ENCODE measurements at places on chromosomes 11 and 22.

- DNase-seq = no peak
Measured at GRCh38 chr11:29353833-29354232, 663.0 kb downstream of the KCNA4 start.

GRCh38 chr22:35353318-35353717 lies 27.6 kb upstream of the HMOX1 start:
- DNase-seq = no peak

DNA sequence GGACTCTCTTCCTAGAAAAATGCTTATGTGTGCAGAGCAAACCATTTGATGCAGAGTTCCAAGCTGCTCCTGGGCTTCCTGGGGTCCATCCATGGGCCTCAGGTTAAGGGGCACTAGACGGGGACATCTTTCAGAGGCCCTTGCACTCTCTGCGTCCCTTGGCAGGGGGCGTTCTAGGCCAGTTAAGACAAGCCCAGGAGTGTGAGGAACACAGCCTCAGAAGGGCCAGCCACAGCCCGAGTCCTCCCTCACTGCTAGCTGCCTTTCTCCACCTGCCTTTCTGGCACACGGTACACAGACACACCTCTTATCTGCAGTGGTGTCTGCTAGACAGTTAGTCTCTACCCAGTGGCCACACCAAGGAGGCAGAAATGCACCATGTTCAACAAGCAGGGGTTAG lies 18.0 kb upstream of the BID start:
- no peak for DNase-seq

DNA sequence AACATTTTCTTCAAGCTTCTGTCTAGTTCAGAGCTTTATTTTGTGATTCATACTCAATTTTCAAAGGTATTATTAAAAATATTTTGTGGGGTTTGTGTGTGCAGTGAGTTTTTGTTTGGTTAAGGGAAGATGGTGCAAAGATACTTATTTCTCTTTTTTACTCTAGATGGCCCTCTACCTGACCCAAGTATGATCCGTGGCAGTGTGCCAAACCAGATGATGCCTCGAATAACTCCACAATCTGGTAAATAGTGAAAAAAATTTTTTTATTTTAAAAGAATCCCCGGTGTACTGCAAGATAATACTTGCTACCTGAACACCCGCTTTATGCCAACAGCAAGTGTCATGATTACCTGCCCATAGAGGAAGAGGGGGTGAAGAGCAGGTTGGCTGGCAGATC lies 54.2 kb downstream of the EP300 start:
- DNase-seq = no peak

- DNase-seq = no peak
Measured at GRCh38 chr11:80593648-80594374, 1153.0 kb upstream of the TENM4 start.

DNA sequence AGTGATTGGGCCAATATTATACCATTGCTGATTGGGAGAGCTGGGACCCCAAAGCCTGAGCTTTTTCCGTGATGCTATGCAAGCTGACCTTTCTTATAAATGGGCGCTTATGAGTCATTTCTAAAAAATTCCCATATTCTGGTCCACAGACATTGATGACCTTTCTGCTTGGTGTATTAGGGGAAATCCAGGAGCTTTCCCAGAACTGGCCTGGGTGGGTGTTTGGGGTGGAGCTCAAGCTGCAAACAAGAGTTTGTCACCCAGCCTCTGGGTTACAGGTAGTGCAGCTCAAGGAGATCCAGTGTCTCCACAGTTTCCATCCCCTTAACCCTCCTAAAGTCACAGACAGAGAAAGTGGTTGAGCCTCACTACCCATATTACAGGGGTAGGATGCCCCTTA lies 67.7 kb downstream of the CCDC81 start:
- no peak for DNase-seq

DNA sequence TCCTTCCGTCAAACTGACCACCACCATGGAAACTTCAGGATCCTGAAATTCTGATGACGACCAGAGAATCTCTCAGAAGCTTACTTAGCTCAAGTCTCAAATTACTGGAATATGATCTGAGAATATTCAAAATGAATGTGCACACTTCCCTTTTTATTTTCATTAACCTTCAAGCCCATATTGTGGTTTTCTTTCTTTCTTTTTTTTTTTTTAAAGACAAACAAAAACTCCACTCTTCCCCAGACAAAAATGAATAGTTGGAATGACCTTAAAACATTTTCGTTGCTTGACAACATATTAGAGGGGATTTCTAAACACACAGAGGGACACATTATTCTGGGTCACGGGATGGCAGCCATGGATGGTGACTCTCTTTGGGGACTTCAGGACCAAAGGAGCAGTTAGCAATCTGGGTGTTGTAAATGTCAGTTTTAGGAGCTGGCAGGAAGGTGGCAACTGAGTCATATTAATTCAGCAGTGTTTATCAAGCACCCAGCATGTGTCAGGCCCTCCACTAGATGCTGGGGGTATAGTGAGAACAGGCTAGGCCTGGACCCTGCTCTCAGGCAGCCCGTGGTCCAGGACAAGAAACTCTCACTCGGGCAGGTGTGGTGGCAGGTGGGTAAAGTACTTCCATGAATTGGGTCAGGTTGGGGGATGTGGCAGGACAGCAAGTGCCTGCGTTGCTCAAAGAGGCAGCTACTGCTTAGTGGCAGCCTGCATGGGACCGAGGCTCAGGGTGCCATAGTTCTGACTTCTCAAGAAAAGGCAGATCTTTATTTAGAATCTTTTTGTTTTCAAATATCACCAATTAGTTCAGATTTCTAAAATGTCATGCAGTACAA lies 126.1 kb downstream of the HIPK3 start:
- DNase-seq = no peak

- DNase-seq = no peak
Measured at GRCh38 chr22:42976217-42976933, 38.6 kb downstream of the PACSIN2 start.

GRCh38 chr22:50250555-50251476 lies at the start of gene HDAC10:
HDAC10 (minus strand) TSS chr22:50251265; CDS start chr22:50251032, 233 bp downstream.
- DNase-seq = peak; percentile 88
